ENCODE measurements at places on chromosomes 2 and 18.
A peak's percentile ranks its signal among the peaks of the same experiment; 100 is the strongest.

- no peak for DNase-seq
Measured at GRCh38 chr2:60552851-60553494, 481 bp downstream of the BCL11A start.

- DNase-seq: no peak
Measured at GRCh38 chr2:56892382-56892781, 708.6 kb downstream of the CCDC85A start.

GRCh38 chr2:150472511-150472899 lies 15.0 kb downstream of the RND3 start:
- no peak for DNase-seq

- no peak for DNase-seq
Measured at GRCh38 chr18:2114289-2114688, 457.0 kb downstream of the METTL4 start.

GRCh38 chr2:175476948-175477347 lies 295.4 kb upstream of the ATP5MC3 start:
- DNase-seq: no peak

GRCh38 chr2:234166531-234166930 lies 116.0 kb downstream of the SPP2 start:
- no peak for DNase-seq

DNA sequence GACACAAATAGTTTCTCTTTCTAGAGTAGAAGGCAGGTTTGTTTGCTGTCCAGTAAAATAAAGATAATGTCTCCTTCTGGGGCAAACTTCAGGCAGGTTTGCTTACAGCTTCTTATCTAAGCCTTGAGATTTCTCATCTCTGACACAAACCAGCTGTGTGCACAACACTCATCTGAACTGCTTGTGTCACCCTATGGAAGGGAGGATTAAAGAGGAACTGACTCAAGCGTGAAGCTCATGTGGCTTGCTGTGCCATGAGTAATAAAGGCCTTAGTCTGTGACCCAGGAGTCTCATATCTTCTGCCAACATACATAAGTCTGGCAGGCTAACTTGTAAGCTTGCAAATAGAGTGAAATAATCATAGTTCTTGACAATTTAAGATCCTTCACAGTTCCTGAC lies 24.2 kb upstream of the CPO start:
- DNase-seq: no peak

- no peak for DNase-seq
Measured at GRCh38 chr2:182597570-182598295, 118.3 kb upstream of the DNAJC10 start.

DNA sequence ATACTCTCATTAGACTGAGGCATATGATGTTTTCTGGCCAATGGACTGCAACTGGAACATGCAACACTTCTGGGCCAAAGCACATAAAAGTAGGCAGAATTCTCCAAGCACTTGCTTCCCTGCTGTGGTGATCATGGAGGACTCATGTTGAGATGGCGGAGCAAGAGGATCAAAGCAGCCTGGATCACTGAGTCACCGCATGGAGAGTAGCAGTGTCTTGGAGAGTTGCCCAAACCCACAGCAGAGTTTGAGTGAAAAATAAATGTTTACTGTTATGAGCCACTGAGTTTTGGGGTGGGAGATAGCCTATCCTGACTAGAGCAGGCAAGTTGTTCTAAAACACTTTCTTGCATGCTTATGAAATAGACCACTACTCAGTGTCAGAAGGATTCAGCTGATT lies 359.5 kb downstream of the ZNF521 start:
- no peak for DNase-seq

GRCh38 chr2:3464401-3465005 lies 54.8 kb downstream of the ADI1 start:
- no peak for DNase-seq

DNA sequence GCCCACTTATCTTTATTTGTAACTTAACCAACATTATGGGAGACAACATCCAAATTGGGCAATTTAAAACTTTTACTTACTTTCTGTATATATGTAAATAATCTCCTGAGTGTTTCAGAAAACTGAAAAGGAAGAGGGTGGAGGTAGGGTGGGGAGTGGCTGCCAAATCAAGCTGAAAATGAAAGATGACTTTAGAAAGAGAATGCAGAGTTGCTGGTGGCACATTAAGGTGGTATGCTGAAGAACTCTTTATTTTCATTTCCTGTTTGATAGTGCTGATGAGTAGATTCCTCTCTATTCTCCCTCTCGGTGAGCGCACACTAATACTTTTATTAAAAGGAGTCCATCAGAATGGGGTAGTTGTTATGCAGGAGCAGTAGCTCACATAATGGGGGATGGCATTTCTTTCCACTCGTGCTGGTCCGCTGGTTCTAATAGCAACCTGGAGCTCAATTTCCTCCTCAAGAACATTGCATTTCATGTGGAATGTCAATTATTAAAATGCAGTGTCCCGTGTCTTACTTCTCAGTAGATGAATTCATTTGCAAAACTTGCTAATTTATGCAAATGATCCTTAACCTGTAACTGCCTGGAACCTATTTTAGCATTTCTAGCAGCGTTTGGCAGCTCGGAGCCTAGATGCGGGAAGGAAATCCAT lies 466.9 kb upstream of the HNRNPA3 start:
- DNase-seq: no peak

- no peak for DNase-seq
Measured at GRCh38 chr2:53403792-53404413, 363.7 kb upstream of the CHAC2 start.

GRCh38 chr2:46983065-46983801 lies 67.6 kb upstream of the MCFD2 start:
- DNase-seq: no peak

GRCh38 chr2:230473378-230473777 lies 57.4 kb downstream of the SP100 start:
- DNase-seq: no peak

GRCh38 chr2:164458792-164459191 lies 162.5 kb downstream of the GRB14 start:
- no peak for DNase-seq

- no peak for DNase-seq
Measured at GRCh38 chr18:55988537-55988936, 400.5 kb upstream of the TCF4 start.

- DNase-seq: peak; percentile 12
Measured at GRCh38 chr2:85888020-85888683, 638 bp downstream of the ST3GAL5 start.

DNA sequence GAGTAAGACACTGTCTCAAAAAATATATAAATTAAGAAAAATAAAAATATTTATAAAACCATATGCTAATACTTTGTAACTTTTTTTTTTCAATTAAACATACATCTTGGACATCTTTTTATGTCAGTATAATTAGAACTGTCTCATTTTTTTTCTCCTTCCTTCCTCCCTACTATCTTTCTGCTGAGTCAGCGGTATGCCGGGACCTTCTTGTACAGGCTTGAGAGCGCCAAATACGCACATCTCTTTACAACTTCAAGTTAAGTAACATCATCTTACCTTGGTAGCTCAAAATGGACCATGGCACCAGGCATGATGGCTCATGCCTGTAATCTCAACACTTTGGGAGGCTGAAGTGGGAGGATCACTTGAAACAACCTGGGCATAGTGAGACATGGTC lies 153.4 kb downstream of the FAM161A start:
- DNase-seq: no peak

DNA sequence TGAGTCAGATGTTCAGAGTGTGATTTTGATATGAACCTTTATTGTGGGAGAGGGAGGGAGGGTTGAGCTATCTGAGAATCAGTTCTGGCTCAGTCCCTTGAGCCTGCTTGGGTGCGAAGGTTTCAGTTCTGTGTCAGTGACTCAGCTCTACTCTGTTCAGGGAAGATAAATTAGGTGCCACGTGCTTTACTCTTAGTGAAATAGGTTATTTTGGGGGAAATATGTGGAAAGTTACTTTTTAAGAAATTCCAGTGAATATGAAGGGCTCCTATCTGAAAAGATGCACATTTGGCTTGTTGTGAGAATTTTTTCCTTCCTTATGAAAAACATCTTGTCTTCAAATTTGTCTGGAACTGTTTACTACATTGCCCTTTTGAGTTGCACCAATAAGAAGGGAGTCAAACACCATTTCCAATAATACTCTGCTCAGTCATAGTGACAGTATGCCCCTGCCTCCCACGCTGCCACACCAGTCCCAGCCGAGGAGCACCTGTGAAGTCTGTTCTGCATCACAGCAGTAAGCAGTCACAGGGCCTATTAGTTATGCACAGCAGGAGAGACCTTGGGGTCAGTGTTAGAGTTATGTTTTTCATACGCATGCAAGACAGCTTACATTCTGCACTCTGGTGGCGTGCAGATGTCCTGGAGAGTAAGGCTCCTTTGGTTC lies 32.8 kb upstream of the DNAH7 start:
- no peak for DNase-seq

DNA sequence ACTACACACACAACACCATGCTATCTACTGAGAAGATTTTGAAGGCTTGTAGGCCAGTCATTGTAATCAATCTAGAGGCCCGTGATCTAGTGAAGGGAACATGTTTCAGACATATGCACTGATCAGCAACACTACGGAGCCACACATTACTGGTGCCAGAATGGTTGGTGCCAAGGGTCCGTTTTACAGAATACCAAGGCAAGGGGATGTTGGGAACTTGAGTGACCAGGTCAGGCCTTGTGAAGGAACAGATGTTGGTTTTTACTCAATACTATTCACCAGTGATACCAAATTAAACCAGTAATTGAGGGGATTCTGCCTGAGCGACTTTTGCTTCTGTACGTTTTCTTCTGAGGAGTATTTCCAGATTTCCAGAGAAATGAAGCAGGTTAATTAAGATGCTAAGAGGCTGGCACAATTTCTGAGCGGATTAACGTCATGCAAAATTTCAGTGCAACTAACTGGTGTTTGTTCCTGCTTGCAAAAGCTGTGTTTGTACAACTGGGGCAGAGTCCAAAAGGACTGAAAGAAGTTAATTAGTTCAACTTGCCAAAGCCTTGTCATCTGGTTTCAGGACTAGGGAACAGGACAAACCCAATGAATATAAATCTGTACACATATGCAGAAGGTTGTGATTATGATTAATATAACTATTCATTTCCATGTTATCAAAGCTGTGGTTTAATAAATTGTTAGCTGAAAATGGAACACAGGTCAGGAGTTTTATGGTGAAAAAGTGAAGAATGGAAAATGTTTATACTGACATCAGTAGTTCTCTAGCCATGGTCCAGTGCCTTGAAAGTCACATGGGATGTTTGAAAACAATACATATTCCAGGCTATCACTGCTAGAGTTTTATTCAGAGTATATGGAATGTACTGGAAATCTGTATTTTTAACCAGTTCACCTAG lies 432.1 kb upstream of the DCC start:
- no peak for DNase-seq

- no peak for DNase-seq
Measured at GRCh38 chr2:236642584-236643291, 73.1 kb downstream of the ACKR3 start.

DNA sequence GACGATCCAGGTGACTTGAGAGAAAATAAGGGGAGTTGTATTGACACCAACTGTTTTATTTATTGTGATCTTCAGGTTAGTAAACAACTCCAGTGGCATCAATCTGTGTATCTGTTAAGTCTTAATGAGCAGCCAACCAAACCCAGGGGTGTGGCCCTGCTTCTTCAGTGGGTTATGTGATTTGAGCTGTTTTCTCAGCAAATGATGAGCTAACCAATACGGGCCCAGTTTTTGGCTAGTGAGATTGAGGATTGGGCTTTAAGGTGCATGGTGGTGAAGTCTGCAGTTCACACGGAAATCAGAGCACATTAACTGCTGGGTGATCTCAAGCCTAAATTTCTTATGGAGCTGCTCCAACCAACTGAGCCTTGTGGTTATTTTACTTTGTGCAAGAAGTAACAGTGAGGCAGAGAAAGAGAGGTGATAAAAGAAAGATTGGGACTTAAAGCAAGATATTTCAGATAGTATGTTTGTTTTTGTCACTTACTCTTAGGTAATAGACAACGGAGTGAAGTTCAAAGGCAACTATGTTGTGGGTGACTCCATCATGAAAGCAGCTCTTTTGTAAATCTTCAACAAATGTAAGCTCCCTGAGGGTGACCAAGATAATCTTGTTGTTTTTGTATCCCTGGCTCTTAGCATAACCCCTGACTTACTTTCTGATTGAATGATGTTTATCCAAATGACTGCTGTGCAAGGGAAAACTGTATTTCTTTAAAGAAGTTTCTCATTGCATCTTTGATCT lies 2.4 kb downstream of the MTCL1 start:
- DNase-seq: no peak

- no peak for DNase-seq
Measured at GRCh38 chr2:2187196-2187595, 143.9 kb downstream of the MYT1L start.
